ENCODE measurements at places on chromosomes 2 and 18.

DNA sequence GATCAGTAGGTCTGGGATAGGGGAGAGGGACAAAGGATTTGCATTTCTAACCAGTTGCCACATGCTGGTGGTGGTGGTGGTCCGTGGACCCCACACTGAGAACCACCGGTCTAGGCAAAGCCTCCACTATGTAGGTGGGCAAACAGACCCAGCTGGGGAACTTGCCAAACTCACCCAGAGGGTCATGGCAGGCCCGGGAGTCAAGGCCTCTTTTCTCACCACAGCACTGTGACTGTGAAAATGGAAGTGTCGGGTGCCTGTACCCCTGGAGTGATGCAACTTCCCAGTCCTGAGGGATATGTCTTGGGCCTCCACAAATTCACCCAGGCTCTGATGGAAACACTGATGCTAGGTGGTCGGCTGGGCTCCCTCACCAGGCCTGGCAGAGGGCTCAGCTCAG is 101.2 kb upstream of the SMAD2 start:
- DNase-seq, result no peak

- DNase-seq, result no peak
Observed at GRCh38 chr18:62118328-62118727, 68.5 kb downstream of the PIGN start.

GRCh38 chr2:207849443-207849842 is 79.7 kb upstream of the FZD5 start:
- DNase-seq, result no peak

GRCh38 chr2:37892436-37893114 is 32.5 kb upstream of the RMDN2 start:
- DNase-seq, result no peak

GRCh38 chr18:56515522-56515921 is 122.9 kb downstream of the TXNL1 start:
- DNase-seq, result no peak

GRCh38 chr2:181790716-181791649 is 100.5 kb upstream of the ITPRID2 start:
- no peak for DNase-seq

DNA sequence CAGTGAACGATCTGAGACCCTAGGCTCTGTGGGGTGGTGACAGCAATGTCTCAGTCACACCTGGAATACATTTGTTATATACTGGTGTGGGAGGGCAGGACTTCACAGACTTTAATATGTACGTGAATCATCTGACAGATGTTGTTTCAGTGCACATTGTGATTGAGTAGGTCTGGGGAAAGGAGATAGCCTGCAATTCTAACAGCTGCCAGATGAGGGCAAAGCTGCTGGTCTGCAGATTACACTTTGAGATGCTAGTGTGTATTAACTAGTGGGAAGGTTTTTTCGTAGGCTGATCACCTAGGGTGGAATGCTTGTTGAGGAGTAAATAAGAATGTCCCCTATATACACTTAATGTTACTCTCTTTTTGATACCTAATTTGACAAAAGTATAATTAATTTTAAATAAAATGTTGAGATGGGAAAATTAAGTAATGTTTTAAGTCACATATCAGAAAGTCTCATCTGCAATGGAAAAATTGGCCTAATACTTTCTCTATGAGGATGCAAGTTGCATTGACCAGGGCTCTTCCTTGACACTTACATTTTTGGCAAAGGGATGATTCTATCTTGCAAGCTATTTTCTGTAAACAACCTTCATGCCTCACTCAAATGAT is 496.9 kb upstream of the HNMT start:
- no peak for DNase-seq

DNA sequence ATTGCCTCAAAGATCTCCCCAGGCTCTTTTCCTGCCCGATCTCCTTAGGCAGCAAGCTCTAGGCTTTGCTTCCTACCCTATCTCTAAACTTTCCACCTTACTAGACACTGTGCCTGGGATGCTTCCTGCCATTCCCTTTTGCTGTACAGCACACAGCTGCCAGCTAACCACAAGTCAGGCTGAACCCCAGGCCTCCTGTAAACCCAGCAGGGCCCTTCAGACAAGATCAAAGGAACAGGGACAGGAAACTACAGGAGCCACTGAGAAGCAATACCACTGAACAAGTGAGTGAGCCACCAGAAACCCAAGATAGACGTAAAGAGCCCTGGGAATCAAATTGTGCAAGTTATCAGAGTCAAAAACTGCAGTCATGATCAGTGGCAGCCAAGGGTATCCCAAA is 180.7 kb downstream of the SUCLG1 start:
- no peak for DNase-seq

- no peak for DNase-seq
Observed at GRCh38 chr2:222734703-222735014, 63.2 kb downstream of the MOGAT1 start.

DNA sequence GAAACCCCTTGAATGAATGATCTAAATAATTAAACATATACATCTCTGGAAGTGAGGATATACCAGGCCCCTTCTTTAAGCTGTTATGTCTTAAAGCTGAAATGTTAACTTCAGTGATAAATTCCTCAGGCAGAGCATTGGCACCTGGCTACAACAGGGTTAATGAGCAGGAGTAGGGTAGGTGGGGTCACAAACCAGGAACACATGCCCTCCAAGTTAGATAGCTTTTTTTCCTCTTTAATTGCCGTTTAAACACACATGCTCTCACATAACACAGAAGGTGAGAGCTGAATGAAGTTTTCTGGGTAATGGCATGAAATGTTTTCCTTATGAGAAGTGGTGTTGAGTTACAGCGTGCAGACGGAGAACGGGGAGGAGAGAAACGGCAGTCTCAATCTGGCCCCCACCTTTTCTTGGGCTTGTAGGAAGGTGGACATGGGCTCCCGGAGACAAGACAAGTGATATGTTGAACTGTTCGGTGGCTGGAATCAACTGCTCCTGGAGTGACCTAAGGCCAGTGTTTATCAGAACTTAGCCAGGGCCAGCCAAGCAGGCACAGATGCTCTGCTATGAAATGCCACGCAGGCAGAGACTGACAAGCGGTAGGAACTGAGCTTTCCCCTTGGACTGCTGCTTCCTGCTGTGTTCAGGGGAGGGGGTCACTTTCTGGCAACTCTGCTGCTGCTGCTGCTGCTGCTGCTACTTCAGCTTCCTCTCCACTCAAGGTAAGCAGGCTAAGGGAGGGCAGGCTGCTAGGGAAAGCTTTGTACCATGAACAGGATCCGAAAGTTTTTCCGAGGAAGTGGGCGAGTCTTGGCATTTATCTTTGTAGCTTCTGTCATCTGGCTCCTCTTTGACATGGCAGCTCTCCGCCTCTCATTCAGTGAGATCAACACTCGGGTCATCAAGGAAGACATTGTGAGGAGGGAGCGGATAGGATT is at the start of gene GALNT5:
GALNT5 (plus strand) TSS at position 394 of the 941 bp plus-strand sequence; CDS start at position 772, 378 bp downstream.
- DNase-seq, result no peak

All from type B pancreatic cell (in vitro differentiated cells).